ENCODE measurements at places on chromosomes 6 and 20.

DNA sequence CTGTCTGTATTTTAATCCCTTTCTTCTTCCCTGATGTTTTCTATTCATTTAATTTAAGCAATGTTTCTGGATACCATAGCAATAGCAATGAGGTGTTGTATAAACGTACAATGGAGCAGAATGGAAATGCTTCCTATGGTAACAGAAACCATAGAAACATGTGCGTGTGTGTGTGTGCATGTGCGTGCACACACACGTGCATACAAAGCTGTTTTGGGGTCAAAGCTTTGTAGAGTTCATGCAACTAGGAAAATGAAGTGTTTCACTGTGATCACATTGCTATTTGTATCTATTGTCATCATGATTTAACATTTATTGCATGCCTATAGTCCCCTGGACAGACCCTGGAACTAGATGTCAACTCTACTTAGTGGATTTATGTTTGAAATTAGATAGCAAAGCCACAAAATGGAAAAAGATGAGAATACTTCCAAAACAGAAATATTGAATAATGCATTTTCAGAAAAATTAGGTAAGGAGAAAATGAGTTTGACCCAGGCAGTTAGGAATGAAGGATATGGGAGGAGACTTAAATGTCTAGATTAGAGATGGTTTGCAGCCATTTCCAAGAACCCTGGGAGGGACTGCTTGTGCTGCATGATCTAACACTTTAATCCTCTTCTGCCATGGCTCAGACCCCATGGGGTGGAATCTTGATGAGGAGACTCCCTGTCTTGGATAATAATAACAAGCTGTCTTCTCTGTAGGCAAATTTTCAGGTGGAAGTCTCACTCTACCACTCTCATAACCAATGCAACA lies 124.4 kb downstream of the TRMT11 start:
- DNase-seq, result no peak

DNA sequence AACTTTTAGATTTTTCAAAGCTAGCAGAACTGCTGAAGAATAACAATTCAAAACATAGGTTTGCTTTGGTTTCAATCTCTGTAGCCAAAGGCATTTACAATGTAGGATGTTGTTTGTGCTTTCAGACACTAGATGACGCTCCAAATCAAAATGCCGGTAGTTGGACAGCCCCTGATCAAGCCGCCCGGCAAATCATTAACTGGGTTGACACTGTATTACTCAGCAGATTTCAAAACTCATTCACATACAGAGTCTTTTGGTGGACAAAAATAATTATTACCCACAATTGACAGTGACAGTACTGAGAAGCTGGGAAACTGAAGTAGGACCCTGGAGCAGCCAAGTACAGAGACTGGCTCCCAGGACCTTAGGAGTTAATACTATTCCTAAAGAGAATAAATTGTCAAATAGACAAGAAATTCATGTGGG lies 21.3 kb upstream of the HFE start:
- no peak for DNase-seq

DNA sequence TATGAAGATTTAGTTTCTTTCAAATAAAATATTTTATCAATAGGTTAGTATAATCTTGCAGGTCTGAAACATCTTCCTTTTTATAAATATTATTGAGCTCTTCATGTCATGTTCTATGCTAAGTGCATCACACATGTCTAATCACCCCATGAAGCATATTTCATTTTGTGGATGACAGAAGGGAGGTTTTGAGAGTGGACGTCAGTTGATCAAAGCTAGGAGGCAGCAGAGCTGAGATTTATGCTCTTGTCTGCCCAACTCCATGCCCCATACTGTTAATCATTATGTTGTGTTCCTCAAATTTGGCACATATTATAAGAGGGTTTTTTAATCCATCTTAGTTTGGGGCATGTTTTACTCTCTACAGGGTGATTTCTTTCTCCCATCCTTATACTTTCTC lies 22.7 kb downstream of the DSE start:
- no peak for DNase-seq

DNA sequence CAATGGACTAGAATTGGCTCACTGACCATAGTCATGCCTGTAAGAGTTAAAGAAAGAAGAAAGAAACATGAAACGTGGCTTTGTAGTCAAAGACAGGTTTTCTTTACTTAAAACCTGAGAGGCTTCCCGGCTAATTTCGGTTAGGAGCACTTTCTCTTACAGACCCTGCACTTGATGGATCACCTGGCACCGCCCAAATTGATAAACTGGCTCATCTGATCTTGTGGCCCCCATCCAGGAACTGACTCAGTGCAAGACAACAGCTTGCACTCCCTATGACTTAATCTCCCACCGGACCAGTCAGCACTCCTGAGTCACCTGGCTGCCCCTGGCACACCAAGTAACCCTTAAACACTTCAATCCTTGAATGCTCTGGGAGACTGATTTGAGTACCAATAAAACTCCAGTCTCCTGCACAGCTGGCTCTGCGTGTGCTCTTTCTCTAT lies 12.3 kb downstream of the TMEM14B start:
- DNase-seq, result no peak

DNA sequence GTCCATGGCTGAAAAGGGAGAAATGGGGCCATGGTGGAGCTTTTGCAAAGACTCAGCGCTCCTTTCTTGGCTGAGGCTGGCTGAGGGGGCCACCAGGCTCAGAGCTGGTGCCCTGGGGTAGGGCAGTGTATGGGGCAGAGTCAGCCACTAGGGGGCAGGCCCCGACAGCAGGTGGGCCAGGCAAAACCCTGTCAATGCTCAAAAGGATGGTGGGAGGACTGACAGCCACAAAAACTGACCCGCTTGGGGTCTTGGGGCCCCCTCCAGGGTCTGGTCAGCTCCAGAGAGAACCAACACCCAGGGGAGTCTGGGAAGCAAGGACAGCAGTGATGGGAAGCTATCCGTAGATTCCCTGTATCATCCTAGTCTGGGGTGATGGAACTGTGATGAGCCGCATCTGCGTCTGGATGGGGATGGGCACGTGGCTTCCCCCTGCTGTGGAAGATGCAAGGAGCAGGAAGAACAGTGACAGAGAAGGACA lies 306.9 kb downstream of the DHX35 start:
- DNase-seq, result peak; percentile 71

DNA sequence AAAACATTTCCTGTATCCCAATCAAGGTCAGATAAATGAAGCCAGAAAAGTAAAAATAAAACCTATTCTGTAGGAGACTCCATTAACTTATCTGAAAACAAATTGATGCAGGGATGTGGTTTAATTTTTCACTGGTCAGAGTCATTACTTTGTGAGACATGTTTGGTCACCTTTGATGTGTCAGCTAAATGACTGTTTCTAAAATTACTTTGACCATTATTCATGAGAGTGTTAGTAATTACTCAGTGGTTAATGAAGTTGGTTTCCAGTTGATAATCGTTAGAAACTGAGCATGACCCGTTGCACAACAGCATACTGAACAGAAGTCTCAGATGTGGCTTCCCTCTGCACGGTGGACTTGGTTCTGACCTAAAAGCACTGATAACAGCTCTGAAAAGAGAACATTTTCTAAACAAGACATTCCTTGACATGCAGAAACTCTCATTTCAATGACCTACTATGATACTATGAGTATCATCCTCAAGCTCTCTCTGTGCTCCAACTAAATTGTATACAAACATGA lies 410.5 kb upstream of the RNF217 start:
- DNase-seq, result no peak

DNA sequence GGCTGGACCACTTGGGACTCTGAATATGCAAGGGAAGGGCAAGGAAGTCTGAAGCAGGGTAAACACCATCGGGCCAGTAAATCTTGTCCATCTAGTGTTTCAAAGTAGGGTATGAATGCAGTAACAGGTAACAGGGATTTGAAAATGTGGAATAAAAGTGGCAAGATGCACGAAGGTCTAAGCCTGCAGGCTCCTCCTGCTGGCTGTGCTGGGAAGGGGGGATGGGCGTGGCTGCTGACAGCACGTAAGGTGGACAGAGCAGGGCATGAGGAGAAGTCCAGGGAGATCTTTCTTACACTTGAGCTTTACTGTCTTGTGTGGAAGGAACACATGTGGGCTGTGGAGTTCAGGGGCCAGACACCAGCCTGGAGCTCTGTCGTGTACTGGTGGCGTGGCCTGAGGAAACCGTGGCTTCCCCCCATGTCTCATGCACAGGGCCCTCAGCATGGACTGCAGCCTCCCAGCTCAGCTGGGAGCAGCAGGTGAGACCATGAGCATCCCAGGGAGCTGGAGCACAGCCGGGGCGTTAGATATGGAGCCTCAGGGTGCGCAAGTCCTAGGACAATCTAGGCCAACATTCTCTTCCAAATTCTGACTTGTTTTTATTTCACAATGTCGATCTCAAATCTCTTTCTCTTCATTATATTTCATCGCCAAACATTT lies 84.5 kb downstream of the SLC22A23 start:
- no peak for DNase-seq

DNA sequence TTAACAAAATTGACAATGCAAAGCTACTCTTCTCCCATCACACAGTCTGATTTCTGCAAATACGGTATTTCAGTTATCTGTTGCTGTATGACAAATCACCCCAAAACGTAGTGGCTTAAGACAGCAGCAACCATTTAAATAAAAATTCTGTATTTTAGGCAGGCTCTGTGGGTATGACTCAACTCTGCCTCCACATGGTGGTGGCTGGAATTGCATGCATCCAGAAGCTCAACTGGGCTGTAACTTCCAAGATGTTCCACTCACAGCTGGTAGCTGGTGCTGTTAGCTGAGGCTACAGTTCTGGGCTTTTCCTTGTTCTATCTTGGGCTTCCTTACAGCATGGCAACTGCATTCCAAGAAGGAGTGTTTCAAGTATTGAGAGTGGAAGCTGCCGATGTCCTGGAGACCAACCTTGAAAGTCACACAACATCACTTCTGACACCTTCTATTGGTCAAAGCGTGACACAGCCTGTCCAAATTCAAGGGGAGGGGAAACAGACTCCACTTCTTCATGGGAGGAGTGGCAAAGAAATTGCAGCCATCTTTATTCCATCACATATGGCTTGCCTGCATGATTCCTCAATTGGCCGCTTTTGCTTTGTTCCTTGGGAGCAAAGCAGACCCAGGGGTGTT lies 39.7 kb upstream of the TULP1 start:
- DNase-seq, result no peak

- no peak for DNase-seq
Observed at GRCh38 chr6:170050591-170051041, 240.3 kb downstream of the DLL1 start.

DNA sequence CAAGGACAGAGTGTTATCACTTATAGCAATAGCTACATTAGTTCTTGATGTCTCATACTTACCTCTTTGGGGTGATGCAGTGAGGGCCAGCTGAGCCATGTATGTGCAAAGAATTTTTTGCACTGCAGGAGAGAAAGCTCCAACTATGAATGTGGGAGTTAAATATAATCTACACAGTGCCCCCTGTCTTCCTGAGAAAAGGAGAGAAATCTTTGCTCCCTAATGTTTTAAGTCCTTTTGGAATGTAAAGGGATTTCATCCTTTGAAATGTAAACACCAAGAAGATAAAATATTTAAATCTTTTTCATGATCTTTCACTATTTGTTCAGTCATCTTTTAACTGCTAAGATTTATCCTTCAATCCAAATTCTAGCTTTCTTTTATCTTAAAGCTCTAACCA lies 822.1 kb downstream of the TENT5A start:
- DNase-seq, result no peak
